ENCODE measurements at places on chromosomes 1 and 21.

- H3K4me3 ChIP-seq, result no peak overlapping the region
- no peak overlapping the region for H3K27ac ChIP-seq
- H3K4me1 ChIP-seq, result no peaks in the 10 kb centered on the region
- no peak for DNase-seq
- H3K27me3 ChIP-seq, result no peaks in the 10 kb centered on the region
These were observed 169.3 kb downstream of the SEC16B start for GRCh38 chr1:177800400-177801088.

- peaks cover 35% of the 10 kb centered on the region for H3K4me1 ChIP-seq
- H3K27ac ChIP-seq, result no peak overlapping the region
- H3K36me3 ChIP-seq, result no peaks in the 10 kb centered on the region
- H3K27me3 ChIP-seq, result peaks cover 11% of the 10 kb centered on the region
- peak; percentile 90 for DNase-seq
These were observed 54.1 kb upstream of the SAMD11 start for GRCh38 chr1:869499-870244.

DNA sequence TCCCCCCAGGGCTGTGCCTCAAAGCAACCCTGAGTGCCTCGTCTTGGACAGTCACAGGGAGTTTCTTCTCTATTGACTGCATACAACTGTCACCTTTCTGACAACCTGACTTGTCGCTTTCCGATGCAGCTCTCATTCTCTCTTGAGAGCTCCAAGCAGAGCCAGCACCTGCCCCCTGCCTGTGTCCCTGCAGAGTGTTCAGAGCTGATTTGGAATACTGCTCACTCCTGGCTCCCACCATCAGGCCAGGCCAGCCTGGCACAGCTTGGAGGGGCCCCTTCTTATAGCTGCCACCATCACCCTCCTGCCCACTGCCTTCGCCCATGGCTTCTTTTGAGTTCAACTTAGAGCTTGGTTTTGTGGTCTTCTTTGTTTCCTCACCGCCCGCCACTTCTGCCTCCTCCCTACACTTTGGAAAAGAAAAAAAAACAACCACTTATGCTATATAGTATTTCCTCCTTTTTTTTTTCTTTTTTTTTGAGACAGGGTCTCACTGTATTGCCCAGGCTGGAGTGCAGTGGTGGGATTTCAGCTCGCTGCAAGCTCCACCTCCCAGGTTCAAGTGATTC lies 12.3 kb downstream of the NCF2 start:
- H3K27me3 ChIP-seq, result no peaks in the 10 kb centered on the region
- peaks cover 23% of the 10 kb centered on the region for H3K4me1 ChIP-seq
- peaks cover 51% of the 10 kb centered on the region for H3K36me3 ChIP-seq
- no peak for DNase-seq

DNA sequence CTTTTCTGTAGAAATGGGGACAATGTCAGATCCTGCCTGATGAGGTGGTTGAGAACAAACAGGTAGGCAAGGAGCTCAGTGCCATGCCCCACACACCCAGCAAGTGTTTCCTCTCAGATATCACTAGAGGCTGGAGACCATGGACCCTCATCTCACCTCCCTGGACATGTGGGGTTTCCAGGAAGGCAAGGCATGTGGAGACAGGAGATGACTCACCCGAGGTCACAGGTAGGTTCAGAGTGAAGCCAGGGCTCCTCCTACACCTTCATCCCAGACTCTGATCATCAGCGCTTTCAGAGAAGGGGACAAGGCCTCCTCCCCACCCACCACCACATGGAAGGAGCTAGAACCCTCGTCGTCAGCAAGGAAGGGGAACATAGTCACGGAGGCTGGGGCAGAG lies 69.2 kb downstream of the MATN1 start:
- H3K36me3 ChIP-seq, result no peaks in the 10 kb centered on the region
- H3K4me1 ChIP-seq, result no peaks in the 10 kb centered on the region
- H3K27me3 ChIP-seq, result peaks cover 29% of the 10 kb centered on the region
- no peak overlapping the region for H3K27ac ChIP-seq

DNA sequence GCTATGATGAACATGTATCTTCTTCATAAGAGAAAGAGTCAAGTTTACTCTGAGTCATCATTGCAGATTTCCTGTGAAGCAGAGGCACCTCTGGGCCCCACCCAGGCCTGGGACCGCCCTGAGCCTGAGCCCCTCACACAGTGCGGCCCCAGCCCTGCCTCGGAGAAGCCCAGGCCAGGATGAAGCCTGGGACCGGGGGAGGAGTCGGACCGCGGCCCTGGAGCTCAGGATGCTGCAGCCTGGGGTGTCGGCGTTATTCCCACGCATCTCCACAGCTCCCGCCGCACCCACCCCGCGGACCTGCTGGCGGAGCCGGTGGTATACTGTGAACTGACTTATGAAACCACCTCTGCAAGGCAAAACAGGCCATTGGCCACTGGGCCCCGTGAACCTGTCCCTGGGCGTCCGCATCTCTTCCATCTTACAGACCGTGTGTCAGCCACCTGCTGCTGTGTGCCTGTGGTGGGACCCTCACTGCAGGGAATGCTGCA lies 2.4 kb upstream of the COL6A1 start:
- DNase-seq, result no peak
- no peaks in the 10 kb centered on the region for H3K36me3 ChIP-seq
- H3K27me3 ChIP-seq, result peaks cover 16% of the 10 kb centered on the region
- H3K27ac ChIP-seq, result no peak overlapping the region
- H3K4me3 ChIP-seq, result no peak overlapping the region

GRCh38 chr1:216224233-216224632 lies 199.0 kb downstream of the USH2A start:
- H3K4me3 ChIP-seq, result no peak overlapping the region
- H3K27me3 ChIP-seq, result no peaks in the 10 kb centered on the region

- H3K4me1 ChIP-seq, result no peaks in the 10 kb centered on the region
- no peaks in the 10 kb centered on the region for H3K36me3 ChIP-seq
- no peak overlapping the region for H3K4me3 ChIP-seq
- H3K27ac ChIP-seq, result no peak overlapping the region
- no peak for DNase-seq
These were observed 73.9 kb upstream of the VTCN1 start for GRCh38 chr1:117284399-117285215.

DNA sequence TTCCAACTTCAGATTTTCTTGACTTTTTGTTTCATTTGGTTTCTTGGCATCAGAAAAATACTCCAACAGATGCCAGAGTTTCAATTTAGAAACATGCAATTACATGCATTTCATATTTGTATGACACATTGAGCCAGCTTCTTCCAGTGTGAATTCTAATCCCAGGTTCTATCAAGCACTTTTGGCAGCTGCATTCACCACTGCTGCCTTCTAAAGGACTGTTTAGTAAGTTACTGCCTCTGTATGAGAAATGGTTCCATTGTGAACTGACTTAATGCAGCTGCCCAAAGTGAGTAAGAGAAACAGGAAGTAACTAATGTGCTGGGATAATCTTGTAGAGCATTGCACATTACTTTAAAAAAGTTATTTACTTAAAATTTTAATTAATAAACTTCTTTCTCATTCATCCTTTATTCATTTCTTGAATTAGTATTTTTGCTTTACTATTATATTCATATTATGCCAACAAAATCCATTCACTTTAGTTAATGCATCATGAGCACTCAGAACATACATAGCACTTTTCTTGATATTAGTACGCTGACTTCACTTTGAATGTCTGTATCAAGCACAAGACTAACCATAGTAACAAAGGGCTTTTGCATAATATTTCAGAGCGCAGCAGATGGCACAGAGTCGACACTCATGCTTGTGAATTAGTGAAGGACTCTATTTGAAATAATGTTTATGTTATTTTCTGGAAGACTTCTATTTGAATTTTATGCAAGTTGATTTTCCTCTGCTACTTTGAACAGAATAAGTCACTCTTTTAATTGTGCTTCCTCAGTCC lies 9.8 kb downstream of the RGS18 start:
- H3K4me3 ChIP-seq, result no peak overlapping the region
- H3K27me3 ChIP-seq, result no peaks in the 10 kb centered on the region

DNA sequence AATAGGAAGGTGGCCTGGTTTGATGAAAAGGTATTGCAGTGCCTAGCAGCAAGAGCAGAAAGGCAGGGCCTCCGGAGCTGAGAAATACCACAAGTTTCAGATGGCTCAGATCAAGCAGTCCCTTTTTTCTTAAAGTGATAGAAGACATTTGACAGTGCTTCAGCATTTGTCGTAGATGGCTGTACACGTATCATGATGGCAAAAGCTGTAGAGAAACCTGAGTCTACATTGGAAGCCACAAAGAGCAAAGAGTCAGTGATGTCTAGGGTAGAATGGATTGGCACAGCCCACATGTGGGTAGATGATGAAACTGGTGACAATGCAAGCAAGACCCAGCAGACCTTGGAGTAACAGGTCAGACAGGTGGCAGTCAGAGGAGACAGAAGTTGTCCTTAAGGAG lies 101.3 kb upstream of the ARTN start:
- no peak for DNase-seq
- peaks cover 59% of the 10 kb centered on the region for H3K4me1 ChIP-seq
- peak overlapping the region; percentile 41 for H3K27ac ChIP-seq
- peak overlapping the region; percentile 5 for H3K4me3 ChIP-seq
- no peaks in the 10 kb centered on the region for H3K27me3 ChIP-seq

GRCh38 chr1:111062624-111063023 lies 77.3 kb downstream of the DRAM2 start:
- peaks cover 13% of the 10 kb centered on the region for H3K36me3 ChIP-seq
- no peak overlapping the region for H3K27ac ChIP-seq
- no peak overlapping the region for H3K4me3 ChIP-seq
- no peaks in the 10 kb centered on the region for H3K27me3 ChIP-seq
- peaks cover 9% of the 10 kb centered on the region for H3K4me1 ChIP-seq
- no peak for DNase-seq

DNA sequence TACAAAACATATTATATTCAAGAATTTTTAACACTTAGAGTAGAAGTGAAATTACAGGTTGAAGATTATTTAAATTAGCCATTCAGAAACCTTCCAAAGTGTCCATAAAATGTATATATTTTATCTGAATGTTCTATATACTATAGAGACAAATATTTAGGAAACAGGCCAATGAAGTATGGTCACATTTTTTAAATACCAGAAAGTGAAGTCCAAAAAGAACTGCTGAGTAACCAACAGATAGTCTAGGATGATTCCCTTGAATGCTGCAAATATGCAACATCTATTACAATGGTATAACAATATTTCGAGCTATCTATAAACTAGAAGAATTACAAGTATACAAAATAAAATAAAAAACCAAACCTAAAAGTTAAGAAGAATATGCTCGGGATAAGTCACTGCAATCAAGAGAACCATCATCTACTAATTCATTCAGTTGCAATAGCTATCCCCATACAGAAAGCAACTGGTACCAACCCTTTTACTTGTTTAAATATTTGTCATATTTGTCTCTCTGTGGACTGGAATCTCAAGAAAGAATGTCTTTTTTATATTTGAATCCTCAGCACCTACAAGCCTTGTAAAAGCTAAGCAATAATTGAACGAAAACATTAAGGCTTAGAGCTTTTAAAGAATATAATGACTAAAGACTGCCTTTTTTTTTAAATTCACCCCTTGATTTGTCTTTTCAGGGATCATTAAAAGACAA lies 8.1 kb downstream of the ODF2L start:
- no peak for DNase-seq
- H3K4me1 ChIP-seq, result peaks cover 36% of the 10 kb centered on the region
- no peaks in the 10 kb centered on the region for H3K27me3 ChIP-seq
- H3K36me3 ChIP-seq, result no peaks in the 10 kb centered on the region

Measured in activated B cell treated with CpG ODN at 0.5 μM for 24 hours (primary cell).